ENCODE measurements at places on chromosomes 11 and 22.

GRCh38 chr22:50518606-50519005 lies 6.8 kb downstream of the SCO2 start:
- no peak for DNase-seq

GRCh38 chr22:36010882-36011281 lies 17.7 kb downstream of the RBFOX2 start:
- no peak for DNase-seq

GRCh38 chr11:118304568-118305248 lies at the start of gene CD3E:
CD3E (plus strand) TSS chr11:118304730; CDS start chr11:118304953, 223 bp downstream.
- no peak for DNase-seq

DNA sequence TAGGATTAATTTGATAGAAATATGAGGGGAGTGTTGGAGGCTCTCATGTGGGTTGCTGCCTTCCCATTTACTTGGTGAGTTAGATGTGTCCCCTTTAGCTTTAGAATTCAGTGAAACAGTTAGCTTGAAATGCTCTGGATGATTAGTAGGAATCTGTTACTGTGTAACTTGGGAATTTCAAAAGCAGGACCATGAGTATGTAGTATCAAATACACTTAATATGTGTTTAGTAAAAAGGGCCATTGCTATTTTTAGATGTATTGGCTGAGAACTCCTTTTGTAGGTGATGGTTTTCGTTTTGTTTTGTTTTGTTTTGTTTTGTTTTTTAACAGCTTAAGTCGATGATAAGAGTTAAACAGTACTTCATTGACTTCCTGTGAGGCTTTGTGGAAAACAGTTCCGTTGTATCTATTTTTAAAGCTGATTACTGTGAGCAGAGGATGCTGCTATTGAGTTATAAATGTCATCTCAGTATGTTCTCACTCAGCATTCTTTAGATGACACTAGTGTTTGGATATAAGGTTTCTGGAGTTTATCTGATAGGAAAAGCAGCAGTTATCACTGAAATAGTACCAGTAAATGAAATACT lies 53.5 kb downstream of the MCAM start:
- no peak for DNase-seq

GRCh38 chr22:26714971-26715370 lies 57.6 kb downstream of the MIAT start:
- DNase-seq, result no peak

Measured in stimulated activated CD8-positive, alpha-beta memory T cell treated with anti-CD3 and anti-CD28 coated beads, Interleukin-4, amount 100 ng/mL, for 4 hours (primary cell).